ENCODE measurements at places on chromosomes 5 and 9.

GRCh38 chr5:6829150-6829784, 116.0 kb downstream of the TENT4A start:
- DNase-seq: no peak

GRCh38 chr5:98309785-98310598, 463.5 kb upstream of the RGMB start:
- DNase-seq: peak; percentile 90

GRCh38 chr5:150263801-150264621, 25.6 kb downstream of the CAMK2A start:
- peak; percentile 87 for DNase-seq

DNA sequence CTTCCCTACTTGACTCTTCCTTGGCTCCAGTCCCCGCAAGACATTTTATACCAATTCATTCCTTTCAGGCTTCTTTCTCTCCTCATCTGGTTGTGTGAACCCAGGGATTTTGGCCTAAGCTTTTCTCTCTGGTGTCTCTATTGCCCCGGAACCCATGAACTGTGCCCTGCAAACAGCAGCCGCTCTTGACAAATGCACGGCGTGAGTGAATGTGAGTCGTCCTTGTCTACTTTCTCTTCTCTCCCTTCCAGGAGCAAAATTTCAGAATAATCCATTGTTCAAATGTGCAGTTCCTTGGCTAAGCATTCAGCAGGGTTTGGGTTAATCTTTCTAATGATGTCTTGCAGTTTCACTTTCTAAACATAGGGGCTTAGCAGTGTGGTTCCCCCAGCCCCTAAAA, 250.4 kb upstream of the IRX4 start:
- DNase-seq: no peak

GRCh38 chr9:98500337-98500919, 208.3 kb downstream of the GABBR2 start:
- DNase-seq: no peak

- DNase-seq: peak; percentile 65
These were observed 2.0 kb downstream of the CD74 start for GRCh38 chr5:150410524-150411244.

- DNase-seq: no peak
These were observed 32.7 kb upstream of the ARAP3 start for GRCh38 chr5:141714542-141715310.

GRCh38 chr9:13548535-13548934, 269.0 kb upstream of the MPDZ start:
- no peak for DNase-seq

DNA sequence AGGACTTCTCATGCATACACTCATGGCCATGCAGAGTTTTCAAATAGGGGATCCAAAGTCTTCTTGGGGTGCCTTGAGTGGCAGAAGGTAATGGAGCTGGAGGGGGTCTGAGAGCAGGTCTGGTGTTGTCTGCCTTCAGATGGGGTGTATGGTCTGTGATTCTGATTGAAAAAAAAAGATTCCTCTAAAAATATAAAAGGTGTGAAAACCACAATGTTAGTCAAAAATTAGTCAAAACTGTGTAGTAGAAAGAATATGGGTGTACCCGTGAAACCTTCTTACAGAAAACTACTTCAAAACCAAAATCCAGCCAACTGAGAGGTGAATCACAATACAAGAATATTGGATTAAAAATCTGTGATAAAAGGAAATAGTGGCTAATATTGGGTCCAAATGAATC, 20.1 kb downstream of the DOCK2 start:
- no peak for DNase-seq

DNA sequence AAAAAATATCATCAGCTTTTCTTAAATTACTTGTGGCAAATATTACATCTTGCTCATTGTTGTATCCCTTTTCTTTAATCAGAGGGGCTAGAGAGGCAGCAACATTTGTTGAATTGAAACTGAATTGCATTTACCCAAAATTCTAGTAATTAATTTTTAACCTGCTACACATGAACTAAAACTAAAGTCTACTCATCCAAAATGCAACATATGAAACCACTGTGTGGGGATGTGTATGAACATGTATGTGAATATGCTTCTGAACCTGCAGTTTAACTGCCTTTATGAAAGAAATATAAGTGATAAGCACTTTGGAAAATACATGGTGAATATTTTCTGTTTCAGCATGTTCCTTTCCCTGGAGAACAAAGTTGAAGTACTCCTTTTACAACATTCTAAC, 158.5 kb downstream of the KIAA0825 start:
- DNase-seq: no peak

DNA sequence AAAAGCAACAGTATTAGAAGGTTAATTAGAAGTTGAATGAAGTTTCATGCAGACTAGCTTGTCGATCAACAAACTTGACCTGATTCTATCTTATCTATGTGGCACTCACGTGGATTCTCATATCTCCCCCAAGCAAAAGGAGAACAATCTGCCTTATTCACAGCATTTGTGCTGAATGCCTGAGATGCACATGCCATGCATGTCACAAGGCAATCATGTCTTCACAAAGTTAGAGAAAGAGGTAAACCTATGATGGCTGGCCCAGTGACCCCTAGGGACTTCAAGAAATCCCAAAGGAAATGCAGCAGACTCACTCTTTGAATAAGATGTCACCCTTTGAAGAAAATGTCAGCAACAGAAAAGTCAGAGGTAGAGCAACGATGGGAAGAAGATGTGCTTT, 17.6 kb upstream of the SHOC1 start:
- no peak for DNase-seq

- no peak for DNase-seq
These were observed 38.0 kb downstream of the OSMR start for GRCh38 chr5:38883842-38884241.

DNA sequence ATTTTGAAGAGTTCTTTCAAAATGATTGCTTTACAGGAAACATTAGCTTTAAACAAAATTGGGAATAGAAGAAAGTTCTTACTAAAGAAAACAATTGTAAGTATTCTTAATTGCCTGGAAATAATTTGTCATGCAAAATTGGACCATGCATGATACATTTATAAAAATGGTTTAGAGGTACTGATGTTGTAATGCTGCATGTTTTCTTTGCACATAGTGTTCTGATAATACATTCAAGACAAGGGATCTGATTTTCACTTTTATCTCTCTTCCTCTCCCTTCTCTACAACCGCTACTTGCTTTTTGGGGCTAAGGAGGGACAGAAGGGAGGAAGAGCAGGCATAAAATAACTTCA, 211.6 kb upstream of the MPDZ start:
- DNase-seq: peak; percentile 12
